Thoracic aorta (tissue), 2 donors: ENCODE measurements at places on chromosomes 11 and 22. TPM values are rescaled to one million over a fixed set of nuclear protein-coding genes. Genes with fewer than 3 reads are reported as not detected.

DNA sequence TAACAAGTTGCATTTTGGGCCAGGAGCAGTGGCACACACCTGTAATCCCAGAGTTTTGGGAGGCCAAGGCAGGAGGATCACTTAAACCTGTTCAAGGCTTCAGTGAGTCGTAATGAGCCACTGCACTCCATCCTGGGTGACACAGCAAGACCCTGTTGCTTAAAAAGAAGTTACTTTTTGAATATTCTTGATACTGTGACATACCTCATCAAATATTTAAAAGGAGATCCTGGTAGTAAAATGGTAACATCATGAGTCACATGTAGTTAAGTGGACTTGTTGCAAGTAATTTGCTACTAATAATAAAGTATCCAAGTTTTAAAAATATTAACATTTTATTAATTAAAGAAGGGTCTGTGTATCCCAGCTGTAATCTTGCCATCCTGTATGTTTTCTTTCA lies 18.3 kb downstream of the HMGXB4 start:
- H3K4me3 ChIP-seq = no peak overlapping the region
- DNase-seq = no peak
- peaks cover 13% of the 10 kb centered on the region for H3K36me3 ChIP-seq
- no peaks in the 10 kb centered on the region for H3K27me3 ChIP-seq
- no peak overlapping the region for H3K27ac ChIP-seq
- no peaks in the 10 kb centered on the region for H3K4me1 ChIP-seq

Gene HTR3A
- not detected for total RNA-seq

Gene SHANK3
- 10.7 TPM for total RNA-seq

DNA sequence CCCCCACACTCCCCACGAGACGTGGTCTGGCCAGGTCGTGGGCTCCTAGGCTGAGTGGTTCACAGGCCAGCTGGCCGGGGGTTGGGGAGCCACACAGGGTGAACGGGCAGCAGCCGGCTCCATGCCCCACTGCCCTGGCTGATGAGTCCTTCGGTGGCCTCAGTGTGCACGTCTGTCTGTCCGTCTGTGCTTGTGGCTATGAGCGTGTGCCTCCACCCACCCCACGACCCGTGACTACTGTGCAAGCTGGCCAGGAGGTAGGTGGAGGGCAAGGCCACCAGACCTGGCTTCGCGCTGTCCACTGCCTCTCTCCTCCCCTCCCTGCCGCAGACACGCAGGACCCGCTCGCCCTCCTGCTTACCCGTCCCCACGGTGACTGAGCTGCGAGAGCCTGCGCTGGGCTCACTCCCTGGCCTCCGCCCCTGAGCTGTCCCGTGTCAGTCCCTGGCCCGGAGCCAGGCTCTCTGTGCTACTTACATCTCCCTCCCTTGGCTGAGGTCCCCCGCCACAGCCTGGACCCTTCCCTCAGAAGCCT lies 14.1 kb downstream of the CSDC2 start:
- no peak for DNase-seq
- H3K27me3 ChIP-seq = no peaks in the 10 kb centered on the region
- peaks cover 16% of the 10 kb centered on the region for H3K4me1 ChIP-seq

DNA sequence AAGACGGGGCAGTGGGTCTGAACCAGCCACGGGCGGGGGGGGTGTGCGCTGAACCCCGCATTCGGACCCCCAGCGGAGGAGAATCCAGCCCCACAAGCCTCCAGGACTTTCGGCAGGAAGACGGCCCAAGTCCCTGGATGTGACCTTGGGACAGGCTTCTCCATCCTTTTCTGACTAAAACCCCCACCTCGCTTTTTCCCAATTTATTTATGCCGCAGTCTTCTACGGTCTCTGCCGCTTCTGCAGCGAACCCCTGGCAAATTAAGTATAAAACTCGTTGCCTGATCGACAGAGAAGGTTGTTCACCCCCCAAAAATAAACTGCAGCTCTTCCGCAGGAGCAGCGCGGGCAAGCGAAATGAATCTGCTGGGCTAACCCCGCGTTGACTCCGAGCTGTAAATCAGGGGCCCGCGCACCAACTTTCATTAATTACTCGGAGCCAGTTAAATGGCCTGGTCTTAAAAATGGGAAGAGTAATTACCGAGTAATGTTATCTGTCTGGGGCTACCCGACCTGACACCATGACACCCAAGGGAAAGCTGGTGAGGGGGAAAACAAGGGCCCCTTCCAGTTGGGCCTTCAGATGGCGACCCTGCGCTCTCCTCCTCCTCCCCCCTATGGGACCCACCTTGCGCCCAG lies 6.6 kb downstream of the WT1 start:
- no peaks in the 10 kb centered on the region for H3K4me1 ChIP-seq
- no peak overlapping the region for H3K27ac ChIP-seq
- peaks cover 11% of the 10 kb centered on the region for H3K27me3 ChIP-seq
- H3K4me3 ChIP-seq = no peak overlapping the region
- no peak for DNase-seq

DNA sequence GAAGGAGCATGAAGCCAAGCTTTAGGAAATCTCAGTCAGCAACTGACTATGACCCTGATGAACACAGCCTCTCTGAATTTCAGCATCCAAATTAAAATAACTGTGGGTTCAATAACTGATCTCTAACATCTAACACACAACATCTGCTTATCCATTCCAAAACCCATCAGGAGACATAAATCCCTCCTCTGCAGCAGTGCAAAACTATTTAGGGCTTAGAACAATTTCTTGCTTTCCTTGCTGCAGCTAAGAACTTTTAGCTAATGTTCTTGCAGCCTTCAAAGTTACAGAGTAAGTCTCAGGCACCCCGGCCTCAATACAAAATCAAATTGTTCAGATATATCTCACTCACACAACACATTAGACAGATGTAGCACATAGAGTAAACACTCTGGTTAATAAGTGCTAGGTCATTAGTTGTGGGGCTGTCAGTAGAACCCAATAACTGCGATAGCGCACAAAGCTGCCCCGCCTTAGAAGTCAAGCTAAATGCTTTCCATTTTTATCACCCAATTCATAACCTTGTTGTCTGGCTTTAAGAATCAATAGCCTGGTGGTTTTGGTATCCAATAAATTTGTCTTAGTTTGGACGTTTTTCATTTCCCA lies 139.6 kb downstream of the LARGE1 start:
- peaks cover 10% of the 10 kb centered on the region for H3K4me1 ChIP-seq
- H3K27me3 ChIP-seq = no peaks in the 10 kb centered on the region
- H3K27ac ChIP-seq = no peak overlapping the region
- no peaks in the 10 kb centered on the region for H3K36me3 ChIP-seq

DNA sequence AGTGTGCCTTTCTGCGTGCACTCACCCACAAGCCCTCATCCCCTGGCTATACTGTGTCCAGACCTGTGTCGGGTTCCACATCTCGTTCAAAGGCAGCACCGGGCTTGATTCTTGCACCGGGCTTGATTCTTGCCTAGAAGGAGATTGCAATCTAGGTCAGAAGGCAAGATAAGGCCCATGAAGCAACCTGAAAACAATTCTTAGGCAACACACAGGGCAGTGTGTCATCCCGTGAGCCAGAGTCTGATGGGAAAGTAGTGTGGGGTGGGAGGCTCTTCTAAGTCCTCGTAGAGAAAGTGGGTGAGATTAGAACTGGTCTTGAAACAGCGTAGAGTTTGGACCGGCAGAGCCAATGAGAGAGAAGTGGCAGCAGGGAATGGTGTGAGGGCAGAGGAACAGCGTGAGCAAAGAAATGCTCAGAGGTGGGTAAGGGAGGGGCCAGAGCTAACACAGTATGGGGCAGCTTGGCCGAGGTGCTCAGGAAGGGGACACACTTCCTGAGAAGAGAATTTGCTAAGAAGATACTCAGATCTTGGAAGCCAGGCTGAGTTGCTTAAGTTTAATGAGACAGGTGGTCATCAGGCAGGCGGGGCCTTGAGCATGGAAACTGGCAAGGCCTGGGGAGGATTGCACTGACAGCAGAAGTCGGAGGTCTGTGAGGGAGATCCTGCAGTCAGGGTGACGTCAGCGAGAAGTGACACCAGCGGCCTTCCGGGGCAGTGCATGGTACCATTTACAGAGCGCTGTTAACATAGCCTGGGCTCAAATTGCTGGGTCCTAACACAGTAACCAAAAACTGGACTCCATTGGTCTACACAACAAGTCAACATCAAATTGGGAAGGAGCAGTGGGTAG lies 40.7 kb upstream of the DKK3 start:
- DNase-seq = no peak
- peaks cover 62% of the 10 kb centered on the region for H3K4me1 ChIP-seq
- H3K4me3 ChIP-seq = no peak overlapping the region
- H3K27ac ChIP-seq = peak overlapping the region; percentile 51

GRCh38 chr11:46278387-46279125 lies 1.1 kb downstream of the CREB3L1 start:
- no peaks in the 10 kb centered on the region for H3K36me3 ChIP-seq
- DNase-seq = no peak
- H3K27ac ChIP-seq = no peak overlapping the region
- H3K27me3 ChIP-seq = no peaks in the 10 kb centered on the region
- peaks cover 12% of the 10 kb centered on the region for H3K4me1 ChIP-seq

- DNase-seq = no peak
- peaks cover 3% of the 10 kb centered on the region for H3K36me3 ChIP-seq
- H3K27ac ChIP-seq = no peak overlapping the region
- no peaks in the 10 kb centered on the region for H3K4me1 ChIP-seq
- H3K27me3 ChIP-seq = no peaks in the 10 kb centered on the region
- H3K4me3 ChIP-seq = no peak overlapping the region
Observed at GRCh38 chr11:65810046-65810868, 23.4 kb downstream of the OVOL1 start.

Gene ZNRF3
- 23.1 TPM for total RNA-seq

DNA sequence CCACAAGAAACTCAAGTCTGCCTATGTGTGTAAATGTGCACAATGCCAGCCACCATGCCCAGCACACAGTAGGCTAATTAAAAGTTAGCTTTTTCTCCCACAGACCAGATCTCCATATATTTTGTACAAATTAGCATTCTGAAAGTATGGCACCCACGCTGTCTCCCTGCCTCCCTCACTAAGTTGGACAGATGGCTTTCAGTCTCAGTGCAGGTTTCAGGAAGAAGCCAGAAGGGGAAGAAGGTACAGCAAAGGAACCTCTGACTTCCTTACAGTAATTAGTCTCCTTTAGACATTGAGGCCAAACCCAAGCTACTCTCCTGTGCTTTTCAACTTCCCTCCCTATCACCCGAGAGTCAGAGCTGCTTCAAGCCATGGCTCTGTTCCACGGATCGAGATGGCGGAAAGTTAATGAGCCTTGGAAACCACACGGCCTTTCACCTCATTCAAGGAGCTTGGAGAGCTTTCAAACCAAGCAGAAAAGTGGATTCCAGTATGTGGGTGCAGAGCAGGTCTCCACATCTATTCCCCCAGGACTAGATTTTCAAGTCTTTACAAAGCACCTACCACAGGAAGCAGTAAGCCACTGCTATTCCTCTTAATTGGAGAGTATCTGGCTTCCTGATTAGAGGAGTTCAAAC lies 221.1 kb upstream of the NARS2 start:
- H3K4me3 ChIP-seq = no peak overlapping the region
- no peaks in the 10 kb centered on the region for H3K36me3 ChIP-seq
- no peak for DNase-seq
- no peaks in the 10 kb centered on the region for H3K27me3 ChIP-seq

- H3K27ac ChIP-seq = peak overlapping the region; percentile 93
- no peaks in the 10 kb centered on the region for H3K27me3 ChIP-seq
- H3K4me1 ChIP-seq = peaks cover 27% of the 10 kb centered on the region
- H3K36me3 ChIP-seq = no peaks in the 10 kb centered on the region
- peak; percentile 67 for DNase-seq
Observed at GRCh38 chr22:31075961-31076360, 5.2 kb upstream of the SMTN start.

- H3K27ac ChIP-seq = no peak overlapping the region
- no peak overlapping the region for H3K4me3 ChIP-seq
- H3K27me3 ChIP-seq = no peaks in the 10 kb centered on the region
- H3K36me3 ChIP-seq = peaks cover 11% of the 10 kb centered on the region
- no peak for DNase-seq
- H3K4me1 ChIP-seq = no peaks in the 10 kb centered on the region
Observed at GRCh38 chr11:94472916-94473799, 20.5 kb downstream of the MRE11 start.

GRCh38 chr11:118306556-118306955 lies 2.0 kb downstream of the CD3E start:
- no peaks in the 10 kb centered on the region for H3K4me1 ChIP-seq
- no peak overlapping the region for H3K27ac ChIP-seq
- no peak for DNase-seq
- H3K27me3 ChIP-seq = no peaks in the 10 kb centered on the region
- no peak overlapping the region for H3K4me3 ChIP-seq

- H3K4me3 ChIP-seq = no peak overlapping the region
- no peaks in the 10 kb centered on the region for H3K36me3 ChIP-seq
- no peaks in the 10 kb centered on the region for H3K27me3 ChIP-seq
- DNase-seq = no peak
Observed at GRCh38 chr11:36469881-36470802, 39.9 kb downstream of the TRAF6 start.

GRCh38 chr11:91810871-91811270 lies 413.7 kb upstream of the FAT3 start:
- no peak overlapping the region for H3K4me3 ChIP-seq
- H3K36me3 ChIP-seq = no peaks in the 10 kb centered on the region
- no peaks in the 10 kb centered on the region for H3K27me3 ChIP-seq
- H3K27ac ChIP-seq = no peak overlapping the region

GRCh38 chr11:15361316-15361715 lies 246.6 kb downstream of the INSC start:
- no peaks in the 10 kb centered on the region for H3K36me3 ChIP-seq
- no peak overlapping the region for H3K27ac ChIP-seq
- no peak for DNase-seq
- no peak overlapping the region for H3K4me3 ChIP-seq

DNA sequence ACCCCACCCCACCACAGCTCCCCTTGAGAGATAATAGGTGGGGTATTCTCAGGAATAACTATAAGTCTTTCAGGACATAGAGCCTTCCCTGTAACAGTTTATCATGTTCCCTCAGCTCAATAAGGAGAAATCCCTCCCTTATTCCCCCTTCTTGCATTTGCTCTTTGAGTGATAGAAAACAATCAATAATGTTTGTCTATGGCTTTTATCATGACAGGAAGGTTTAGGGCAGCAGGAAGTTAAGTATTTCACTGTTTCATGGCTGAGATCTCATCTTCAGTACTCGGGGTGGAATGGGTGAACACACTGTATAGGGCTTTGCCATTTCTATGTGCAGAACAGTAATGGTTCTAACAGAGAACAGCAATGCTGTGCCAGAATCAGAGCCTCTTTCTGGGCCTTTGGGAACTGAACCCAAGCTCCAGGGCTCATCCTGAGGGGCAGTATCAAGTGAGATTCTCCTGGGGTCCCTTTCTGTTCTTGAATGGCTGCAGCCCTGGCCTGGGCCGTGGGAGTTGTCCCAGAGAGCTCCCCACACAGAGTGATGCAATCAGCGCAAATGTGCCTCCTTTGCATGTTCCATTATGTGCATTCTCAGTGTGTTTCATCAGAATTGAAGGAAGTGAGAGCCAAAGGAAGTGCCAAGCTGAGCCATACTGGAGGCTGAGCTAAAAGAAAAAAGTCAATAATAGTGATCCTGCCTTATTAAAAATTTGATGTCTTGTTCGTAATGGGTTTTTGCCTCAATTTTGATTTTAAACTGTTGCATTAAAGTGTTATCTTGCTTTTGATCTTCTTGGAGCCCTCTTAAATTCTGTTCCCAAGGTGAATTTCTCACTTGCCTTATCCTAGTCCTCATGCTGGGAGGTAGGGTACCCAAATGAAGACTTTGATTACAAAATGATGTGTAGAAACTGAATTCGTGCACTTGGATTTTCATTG lies 2.9 kb upstream of the CYP2R1 start:
- H3K27me3 ChIP-seq = no peaks in the 10 kb centered on the region
- no peak overlapping the region for H3K27ac ChIP-seq
